ENCODE measurements at places on chromosomes 5 and 9. TPM values are rescaled to one million over a fixed set of nuclear protein-coding genes. Genes with fewer than 3 reads are reported as not detected.

DNA sequence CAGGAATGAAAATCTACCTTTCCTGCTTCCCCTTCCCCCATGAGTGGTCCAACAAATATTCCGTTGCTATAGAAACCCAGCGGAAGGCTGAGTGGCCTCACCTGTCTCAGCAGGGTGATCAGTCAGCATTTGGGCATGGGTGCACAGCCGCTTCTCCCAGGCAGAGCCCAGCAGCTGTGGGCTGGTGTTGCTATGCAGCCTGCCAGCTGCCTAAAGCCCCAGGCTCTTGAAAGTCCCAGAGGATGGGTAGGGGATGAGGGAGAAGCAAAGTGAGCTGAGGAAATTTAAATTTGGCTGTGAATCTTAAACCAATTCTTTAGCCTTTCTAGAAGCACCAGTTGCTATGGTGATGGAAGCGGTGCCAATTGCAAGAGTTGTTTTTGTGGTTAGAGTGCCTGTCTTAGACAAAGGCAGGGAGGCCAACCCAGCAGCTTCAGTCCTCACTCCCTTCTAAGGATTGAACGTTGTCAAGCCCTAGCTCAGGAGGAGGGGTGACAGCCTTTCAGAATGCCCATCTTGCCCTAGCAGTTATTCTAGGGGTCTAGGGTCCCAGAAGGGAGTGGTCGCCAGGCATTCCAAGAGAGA, 151.5 kb upstream of the PITX1 start:
- no peak for DNase-seq

DNA sequence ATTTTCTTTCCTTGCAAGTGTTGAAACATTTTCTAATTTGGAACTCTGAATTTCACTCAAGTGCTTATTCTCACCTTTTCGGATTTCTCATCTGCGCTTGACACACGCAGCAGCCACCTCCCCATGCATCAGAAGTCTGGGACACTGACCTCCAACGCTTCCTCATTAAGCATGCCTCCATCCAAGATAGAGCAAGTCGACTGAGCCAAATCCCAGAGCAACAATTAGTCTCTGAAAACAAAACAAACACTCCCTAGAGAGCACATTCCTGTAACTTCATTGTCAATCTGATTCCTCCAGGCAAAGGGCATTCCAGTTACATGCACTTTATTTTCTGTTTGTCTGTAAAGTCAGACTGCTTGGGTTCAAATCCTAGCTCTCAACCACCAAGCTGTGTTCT, 5.7 kb downstream of the CD180 start:
- DNase-seq = no peak

ATG12 gene
- 49.7 TPM for total RNA-seq

IFNA21 gene
- not detected for total RNA-seq

GRCh38 chr9:117887941-117888340, 183.7 kb downstream of the TLR4 start:
- no peak for DNase-seq

DNA sequence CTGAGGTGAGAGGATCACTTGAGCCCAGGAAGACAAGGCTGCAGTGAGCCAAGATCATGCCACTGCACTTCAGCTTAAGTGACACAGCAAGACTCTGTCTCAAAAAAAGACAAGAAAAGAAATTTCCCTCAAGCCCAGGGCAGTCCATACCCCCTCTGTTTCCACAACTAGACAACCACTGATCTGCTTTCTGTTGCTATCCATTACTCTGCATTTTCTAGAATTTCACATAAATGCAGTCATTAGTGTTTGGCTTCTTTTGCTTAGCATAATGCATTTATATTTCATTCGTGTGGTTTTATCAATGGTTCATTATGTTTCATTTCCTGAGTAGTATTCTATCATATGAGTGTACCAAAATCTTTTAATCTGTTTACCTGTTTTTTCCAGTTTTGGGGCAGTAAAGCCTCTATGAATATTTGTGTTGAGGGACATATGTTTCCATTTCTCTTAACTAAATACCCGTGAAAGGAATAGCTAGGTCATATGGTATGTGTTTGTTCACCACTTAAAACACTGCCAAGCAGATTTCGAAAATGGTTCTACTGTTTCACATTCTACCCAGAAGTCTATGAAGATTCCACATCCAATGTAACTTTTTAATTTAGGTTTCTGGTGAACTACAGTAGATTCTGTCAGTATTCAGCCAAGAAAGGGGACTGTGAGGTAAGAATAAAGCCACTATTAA, 271.8 kb downstream of the ZNF608 start:
- DNase-seq = no peak

DNA sequence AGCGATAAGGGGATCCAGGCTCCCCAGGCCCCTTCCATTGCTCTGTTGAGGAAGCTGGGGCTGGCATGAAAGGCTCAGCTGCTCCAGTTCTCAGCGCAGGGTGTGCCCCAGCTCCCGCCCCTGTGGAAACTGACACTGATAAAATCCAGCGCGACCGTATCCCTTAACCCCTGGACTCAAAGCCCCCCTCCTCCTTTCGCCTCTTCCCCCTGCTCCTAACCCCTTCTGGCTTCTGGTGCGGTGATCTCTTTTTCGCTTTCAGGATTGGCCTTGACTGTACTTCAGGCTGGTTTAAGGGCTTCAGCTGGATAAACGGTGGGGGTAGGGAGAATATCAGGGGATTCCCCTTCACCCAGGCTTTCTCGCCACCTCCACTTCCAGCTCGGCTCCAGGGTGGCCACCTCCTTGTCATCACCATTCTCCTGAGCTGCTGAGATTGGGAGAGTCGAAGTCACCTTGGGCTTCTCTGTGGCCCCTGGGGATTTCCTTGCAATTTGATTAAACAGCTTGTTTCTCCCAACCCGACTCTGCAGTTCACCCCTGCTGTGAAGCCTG, 843 bp downstream of the BSPRY start:
- peak; percentile 13 for DNase-seq

DNA sequence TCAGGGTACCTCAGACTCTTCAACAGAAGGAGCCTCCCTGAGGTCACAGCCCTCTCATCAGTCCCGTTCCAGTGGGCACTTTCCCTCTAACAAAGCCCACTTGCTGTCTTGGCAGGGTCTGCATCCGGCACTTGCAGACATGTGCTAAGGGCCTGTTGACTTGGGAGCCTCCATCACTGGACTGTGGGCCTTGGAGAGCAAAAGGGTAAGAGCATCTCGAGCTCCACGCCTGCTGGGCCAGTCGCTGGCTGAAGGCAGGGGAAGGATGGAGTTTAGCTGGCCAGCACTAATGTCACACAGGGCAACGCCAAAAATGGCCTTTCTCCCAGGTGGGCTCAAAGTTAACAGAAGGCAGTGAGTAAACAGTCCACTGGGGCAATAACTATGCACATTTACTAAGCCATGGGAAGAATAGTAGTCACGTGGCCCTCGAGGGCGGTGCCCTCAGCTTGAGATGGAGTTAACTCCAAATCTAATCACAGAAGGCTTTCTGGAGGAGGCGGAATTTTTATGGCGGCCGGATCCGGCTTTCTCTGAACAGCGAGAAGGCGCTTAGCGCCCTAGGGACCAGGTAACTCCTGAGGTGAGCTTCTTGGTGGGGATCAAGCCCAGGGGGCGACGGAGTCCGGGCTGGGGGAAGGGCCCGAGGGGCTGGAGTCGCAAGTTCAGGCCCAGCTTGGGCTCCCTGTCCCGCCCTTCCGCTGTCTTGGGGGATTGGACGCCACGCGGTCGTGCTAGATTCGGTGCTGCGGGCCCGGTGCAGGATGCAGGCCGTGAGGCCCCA, 2.0 kb upstream of the NSD1 start:
- no peak for DNase-seq

TNC gene
- 3.5 TPM for total RNA-seq

- DNase-seq = no peak
Observed at GRCh38 chr5:142295084-142295758, 29.6 kb downstream of the SPRY4 start.

GRCh38 chr9:119020730-119021333, 348.4 kb downstream of the BRINP1 start:
- DNase-seq = no peak

- no peak for DNase-seq
Observed at GRCh38 chr9:123008909-123009308, 24.6 kb upstream of the GPR21 start.

- no peak for DNase-seq
Observed at GRCh38 chr9:28444637-28445036, 871.4 kb upstream of the C9orf72 start.

WNT8A gene
- total RNA-seq = 1.3 TPM

ZNF300 gene
- total RNA-seq = 15.8 TPM

FGF18 gene
- 0.68 TPM for total RNA-seq

GRCh38 chr5:153896117-153896516, 142.6 kb downstream of the FAM114A2 start:
- no peak for DNase-seq
